ENCODE measurements at places on chromosomes 2 and 18.

GRCh38 chr2:76749858-76750257, 772.3 kb downstream of the LRRTM4 start:
- DNase-seq = no peak

DNA sequence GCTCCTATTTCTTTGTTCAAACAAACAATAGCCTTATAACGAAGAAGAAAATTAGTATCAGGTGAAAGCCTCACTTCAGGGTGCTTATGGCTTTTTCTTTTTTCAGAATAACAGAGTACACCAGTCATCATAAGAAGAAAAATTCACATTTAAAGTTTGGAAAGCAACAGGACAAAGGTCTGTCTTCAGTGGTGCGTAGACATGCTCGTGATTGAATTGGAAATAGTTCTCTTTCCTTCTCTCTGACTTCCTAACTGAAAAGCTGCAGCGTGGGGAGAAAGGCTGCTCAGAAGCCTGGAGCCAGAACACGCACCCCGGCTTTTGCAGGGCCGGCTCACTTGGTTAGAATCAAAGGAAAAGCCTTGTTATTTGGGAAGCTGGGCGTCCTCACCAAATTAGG, 127.6 kb upstream of the ZNF516 start:
- no peak for DNase-seq

GRCh38 chr2:149446748-149447147, 116.4 kb downstream of the LYPD6 start:
- no peak for DNase-seq

DNA sequence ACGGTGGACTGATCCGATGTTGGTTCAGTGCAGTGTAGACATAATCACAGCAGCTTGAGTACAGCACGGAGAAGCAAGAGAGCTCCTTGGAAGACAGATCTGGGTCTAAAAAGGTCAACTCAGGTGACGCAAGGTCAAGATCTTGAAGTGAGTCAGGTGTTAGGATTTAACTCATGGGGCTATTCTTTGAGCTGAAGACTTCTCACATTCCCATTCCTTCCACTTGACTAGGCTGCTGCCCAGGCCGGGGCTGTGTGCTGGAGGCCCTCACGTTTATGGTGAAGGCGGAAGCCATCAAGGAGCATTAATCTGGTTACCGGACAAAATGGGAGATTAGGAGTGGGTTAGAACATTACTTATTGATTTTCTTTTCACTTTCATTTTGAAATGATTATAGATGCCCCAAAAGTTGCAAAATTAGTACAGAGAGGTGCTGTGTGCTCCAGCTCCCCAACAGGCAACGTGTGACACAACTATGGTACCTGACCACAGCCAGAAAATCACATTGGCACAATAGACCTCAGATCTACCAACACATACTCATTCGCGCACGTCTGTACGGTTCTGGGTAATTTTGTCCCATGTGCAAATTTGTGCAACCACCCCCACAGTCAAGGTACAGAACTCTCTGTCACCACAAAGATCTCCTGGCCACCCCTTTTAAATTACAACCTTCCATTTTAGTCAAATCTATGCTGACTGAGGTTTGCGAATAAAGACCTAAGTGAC, 77.6 kb upstream of the SEC11C start:
- no peak for DNase-seq

GRCh38 chr2:85718885-85719492, 24.8 kb downstream of the GNLY start:
- no peak for DNase-seq

GRCh38 chr2:8608411-8608954, 73.4 kb upstream of the ID2 start:
- DNase-seq = no peak

- DNase-seq = no peak
Measured at GRCh38 chr2:222214885-222215284, 83.9 kb downstream of the PAX3 start.

GRCh38 chr2:181042706-181043105, 62.3 kb downstream of the UBE2E3 start:
- no peak for DNase-seq

DNA sequence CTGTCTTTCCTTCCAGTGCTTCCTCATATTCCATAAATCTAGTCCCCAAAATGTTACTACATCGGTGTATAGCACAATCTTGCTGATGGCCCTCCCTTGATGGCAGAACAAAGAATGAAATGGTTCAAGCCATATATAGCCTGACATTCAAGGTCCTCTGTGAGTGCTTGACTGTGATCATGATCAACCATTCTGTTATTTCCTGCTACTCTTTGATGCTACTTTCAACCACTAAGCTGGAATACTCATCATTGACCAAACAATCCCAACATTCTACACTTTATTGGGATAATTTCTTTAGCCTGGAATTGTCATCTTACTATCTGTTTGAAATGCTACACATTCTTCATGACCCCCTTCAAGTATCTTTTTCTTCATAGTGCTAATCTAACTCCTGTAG, 633.9 kb downstream of the PLCL1 start:
- DNase-seq = no peak

DNA sequence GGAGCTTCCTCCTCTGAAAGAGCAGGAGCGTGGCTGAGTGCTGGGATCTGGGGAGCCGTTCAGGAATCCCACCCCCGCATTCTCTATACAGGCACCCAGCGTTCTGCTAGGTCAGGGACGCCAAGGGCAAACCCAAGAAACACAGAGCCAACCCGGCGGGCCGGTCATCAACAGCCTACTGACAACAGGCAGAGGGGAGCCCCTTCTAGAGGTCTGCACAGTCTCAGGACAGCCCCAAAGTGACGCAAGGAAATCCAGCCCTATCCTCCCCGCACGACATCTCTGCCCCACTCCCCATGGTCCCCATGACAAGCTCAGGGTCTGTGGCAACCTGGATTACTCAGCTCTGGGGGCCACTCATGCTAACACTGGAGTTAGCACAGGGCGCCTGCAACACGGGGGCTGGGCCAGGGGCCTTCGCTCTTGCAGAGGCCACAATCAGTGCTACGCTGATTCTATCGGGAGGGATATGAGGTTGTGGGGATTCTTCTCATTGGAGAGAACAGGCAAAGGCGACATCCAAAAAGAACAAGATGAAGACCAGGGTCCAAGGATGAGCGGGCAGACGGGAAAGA, 81.6 kb downstream of the PXDN start:
- DNase-seq = no peak

GRCh38 chr2:20148923-20149702, 75.8 kb downstream of the SDC1 start:
- DNase-seq = no peak

DNA sequence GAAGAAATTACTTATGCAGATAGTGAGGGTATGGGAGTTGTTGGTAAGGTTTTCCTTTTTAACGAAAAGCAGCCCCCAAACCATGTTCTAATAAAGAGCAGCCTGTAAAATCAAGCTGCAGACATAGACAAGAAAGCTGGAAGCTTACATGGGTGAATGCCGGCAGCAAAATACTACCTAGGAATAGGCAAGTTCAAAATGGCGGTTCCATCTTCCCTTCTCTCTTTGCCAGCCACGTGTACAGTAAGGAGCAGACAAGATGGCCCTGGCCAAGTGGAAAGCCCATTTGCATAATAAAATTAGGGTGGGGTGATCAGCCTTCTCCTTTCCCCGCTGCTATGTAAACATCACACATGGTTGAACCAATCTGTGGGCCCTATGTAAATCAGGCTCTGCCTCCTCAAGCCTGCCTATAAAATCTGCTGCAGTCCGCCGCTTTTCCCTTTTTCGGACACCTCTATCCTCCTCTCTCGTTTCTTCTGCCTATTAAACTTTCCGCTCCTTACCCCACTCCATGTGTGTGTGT, 155.0 kb downstream of the ZBTB7C start:
- DNase-seq = no peak

DNA sequence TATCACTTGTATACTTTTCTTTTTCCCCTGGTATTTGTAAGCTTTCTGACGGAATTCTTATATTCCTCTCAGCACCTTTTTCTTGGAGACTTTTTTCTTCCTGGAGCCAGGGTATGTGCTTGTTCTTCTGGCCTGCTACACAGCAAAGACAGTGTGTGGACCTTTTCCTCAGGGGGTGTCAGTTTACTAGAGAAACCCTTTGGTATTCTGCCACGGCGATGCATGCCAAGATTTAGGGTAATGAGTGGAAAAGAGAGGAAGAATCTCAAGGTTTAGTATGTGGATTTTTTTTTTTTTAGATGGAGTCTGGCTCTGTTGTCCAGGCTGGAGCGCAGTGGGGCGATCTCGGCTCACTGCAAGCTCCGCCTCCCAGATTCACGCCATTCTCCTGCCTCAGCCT, 152.2 kb downstream of the PHLPP1 start:
- no peak for DNase-seq

GRCh38 chr2:120620025-120620793, 115.5 kb upstream of the GLI2 start:
- no peak for DNase-seq

DNA sequence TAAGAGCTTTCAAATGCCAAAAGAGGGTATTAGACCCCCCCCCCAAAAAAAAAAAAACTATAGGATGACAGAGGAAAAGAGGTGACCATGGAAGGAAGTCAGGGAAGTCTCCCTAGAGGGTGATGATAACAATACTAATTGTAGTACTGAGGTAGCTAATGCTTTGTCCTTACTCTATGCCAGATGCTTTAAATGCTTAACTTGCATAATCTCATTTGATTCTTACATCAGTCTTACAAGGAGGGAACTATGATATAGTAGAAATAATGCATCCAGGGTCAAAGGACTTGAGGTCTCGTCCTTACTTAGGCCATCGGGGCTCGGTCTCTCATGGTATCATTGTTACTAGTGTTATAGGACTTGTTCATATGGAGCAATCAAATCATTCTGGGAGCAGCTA, 9.1 kb downstream of the IDH1 start:
- DNase-seq = no peak

DNA sequence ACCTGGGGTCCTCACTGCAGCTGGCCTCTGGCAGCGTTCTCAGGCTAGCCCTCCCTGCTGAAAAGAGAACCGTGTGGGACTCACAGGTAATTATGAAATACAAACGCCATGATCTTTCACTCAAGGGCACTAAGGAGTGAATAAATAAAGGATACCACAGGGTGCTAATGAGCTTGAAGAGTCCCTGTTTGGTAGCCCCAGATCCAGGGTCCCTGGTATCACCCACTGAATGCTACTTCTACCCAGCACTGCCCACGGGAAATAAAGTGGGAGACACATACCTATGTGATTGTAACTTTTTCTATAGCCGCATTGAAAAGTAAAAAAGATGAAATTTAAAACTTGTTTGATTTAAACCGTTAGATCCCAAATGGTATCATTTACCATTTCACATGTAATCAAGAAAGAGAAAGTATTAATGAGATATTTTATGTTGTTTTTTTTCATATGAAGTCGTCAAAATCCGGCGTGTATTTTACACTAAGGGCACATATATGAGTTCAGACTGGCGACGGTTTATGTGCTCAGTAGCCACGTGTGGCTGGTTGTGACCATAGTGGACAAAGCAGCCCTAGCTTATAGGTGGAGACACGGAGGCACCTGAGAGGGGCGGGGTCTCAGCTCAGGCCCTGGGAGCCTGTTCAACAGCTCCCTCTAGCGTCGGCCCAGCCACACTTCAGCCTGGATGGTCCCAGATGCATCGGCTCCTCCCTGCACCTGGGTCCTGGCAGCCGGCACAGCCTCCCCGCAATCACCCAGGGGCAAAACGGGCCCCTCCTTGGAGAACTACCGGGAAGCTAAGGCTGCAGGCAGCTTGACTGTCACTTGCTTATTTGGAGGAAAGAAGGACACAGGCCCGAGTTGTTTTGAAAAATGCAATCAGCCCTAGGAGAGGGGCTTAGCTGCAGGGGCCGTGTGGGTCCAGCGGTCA, 39.2 kb downstream of the ODC1 start:
- DNase-seq = peak; percentile 83

GRCh38 chr18:39675906-39676305, 2110.3 kb upstream of the CELF4 start:
- DNase-seq = no peak

DNA sequence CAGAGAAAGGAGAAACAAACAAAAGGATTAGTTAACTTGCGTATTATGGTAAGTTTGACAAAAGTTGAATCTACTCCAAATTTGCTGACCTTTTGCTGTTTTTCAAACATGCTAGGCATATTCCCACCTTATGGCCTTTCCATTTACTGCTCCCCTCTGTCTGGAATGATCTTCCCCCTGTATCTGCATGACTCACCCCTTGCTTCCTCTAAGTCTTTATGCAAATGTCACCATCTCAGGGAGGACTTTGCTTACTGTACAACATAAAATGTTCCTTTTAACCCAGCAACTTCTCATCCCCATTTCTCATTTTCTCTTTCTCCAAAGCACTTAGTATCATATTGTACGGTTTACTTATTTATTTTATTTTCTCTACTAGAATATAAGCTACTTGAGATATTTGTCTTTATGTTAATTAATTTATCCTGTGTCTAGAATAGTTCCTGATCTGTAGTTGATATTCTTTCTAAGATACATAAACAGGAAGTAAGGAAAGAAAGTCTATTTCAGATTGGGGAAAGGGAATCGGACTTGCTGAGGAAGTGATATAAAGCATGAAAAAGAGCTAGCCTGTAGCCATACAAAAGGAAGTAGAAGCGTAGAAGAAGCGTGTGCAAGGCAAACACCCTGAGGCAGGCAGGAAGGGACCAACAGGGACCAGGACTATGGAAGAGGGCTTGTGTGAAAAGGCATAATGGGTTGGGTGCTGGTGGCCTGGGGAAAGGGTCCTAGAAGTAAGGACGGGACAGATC, 144.9 kb upstream of the ERBB4 start:
- DNase-seq = no peak

DNA sequence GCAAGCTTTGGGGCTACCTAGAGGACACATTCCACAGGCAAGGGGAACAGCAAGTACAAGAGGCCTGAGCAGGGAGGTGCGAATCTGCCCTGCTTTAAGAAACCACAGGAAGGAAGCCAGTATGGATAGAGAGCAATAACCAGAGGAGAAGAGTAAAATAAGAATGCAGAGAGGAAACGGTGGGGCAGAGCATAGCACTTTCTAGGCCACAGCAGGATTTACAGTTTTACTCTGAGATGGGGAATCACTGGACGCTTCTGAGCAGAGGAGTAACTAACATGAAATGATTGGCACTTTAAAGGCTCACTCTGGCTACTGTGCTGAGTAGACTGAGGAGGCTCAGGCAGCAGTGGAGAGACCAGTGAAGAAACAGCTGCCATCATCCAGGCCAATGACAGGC, 23.8 kb downstream of the AAK1 start:
- DNase-seq = no peak

Measured in activated naive CD8-positive, alpha-beta T cell treated with anti-CD3 and anti-CD28 coated beads, Interleukin-2, amount 10 ng/mL, durations not matched to agents 7 days and 5 days (primary cell).